ENCODE measurements at places on chromosomes 6 and 20.

DNA sequence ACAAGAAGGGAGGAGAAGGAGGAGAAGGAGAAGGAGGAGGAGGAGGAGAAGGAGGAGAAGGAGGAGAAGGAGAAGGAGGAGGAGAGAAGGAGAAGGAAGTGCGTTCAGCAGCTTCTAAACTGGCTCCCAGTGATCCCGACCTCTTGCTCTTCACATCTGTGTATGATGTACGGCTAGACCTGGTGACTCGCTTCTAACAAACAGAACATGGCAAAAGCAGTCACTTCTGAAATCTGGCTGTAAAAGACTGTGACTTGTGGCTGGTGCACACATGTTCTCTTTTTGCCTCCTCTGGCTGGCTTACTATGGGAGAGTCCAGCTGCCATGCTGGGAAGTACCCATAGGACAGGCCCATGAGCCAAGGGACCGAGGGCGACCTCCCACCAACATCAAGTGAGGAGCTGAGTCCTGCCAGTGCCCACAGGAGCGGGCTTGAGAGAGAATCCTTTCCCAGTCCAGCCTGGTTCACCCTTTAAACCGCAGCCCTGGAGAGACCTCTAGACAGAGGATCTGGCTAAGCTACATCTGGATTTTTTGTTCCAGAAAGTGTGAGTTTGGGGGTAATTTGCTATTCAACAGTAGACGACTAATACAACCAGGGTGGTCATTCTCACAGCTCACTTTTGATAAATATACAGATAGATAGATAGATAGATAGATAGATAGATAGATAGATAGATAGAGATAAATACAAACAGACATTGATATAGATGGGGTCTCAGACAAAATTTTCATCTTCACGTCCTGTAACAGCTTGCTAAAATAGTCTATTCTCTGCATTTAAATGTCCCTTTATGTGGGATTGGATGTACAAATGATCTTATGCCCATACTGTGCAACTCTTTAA, 42.3 kb downstream of the RPP40 start:
- H3K4me3 ChIP-seq: no peak overlapping the region
- peaks cover 3% of the 10 kb centered on the region for H3K36me3 ChIP-seq

GRCh38 chr20:35981969-35982368, 13.6 kb downstream of the CNBD2 start:
- no peaks in the 10 kb centered on the region for H3K36me3 ChIP-seq
- no peaks in the 10 kb centered on the region for H3K4me1 ChIP-seq

- no peaks in the 10 kb centered on the region for H3K27me3 ChIP-seq
- no peak for DNase-seq
- H3K4me3 ChIP-seq: no peak overlapping the region
These were observed 118.2 kb downstream of the TENT5A start for GRCh38 chr6:81634155-81634880.

- H3K4me3 ChIP-seq: no peak overlapping the region
- peak; percentile 39 for DNase-seq
- no peak overlapping the region for H3K27ac ChIP-seq
- H3K27me3 ChIP-seq: no peaks in the 10 kb centered on the region
- H3K36me3 ChIP-seq: no peaks in the 10 kb centered on the region
These were observed 179.7 kb downstream of the BCAS1 start for GRCh38 chr20:53890443-53891305.

DNA sequence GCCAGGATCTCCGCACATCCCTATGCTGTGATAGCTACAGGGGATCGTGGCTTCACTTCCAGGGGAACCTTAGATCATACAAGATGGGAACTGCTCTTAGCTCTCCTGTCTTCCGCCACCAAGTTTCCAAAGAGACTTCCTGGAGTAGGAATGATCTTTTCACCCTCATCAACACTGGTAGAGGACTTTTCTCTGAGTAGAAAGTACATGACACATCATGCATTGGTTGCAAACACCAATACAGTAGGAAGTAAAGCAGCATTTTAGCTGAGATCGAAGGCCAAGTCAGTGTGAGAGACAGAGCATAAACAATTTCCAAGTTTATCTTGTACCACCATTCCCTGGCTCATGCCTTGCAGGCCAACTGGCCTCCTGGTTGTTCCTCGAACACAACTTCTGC, 113.1 kb upstream of the NEDD9 start:
- H3K27ac ChIP-seq: no peak overlapping the region
- peaks cover 30% of the 10 kb centered on the region for H3K36me3 ChIP-seq
- H3K4me1 ChIP-seq: peaks cover 89% of the 10 kb centered on the region
- H3K27me3 ChIP-seq: no peaks in the 10 kb centered on the region
- no peak overlapping the region for H3K4me3 ChIP-seq
- DNase-seq: no peak

DNA sequence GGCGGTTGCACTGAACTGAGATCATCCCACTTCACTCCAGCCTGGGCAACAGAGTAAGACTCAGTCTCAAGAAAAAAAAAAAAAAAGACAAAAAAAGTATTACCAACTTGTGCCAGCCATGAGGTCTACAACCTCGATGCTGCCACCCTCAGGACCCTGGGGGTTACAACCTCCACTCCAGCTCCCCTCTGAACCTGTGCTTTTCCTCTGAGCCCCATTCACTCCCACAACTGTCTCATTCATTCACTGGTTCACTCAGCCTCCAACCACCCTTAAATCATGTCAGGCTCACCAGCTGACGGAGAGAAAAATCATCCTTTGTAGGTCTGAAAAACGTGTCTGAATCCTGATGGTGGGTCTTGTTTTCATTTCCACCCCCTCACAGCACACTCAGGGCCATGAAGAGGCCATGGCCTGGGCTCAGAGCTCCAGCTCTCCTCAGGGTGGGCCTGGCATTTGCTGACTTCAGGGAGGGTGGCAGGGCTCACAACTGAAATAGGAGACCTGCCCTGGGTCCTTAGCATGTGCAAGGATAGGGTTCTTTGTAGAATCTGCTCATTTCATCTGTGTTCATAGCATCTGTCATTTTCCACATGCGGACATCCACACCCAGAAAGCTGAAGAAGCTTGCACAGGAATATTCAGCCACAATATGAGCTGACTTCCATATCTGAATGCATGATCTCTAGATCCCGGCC, 1.9 kb upstream of the ULBP1 start:
- no peak overlapping the region for H3K4me3 ChIP-seq
- H3K27ac ChIP-seq: no peak overlapping the region
- H3K27me3 ChIP-seq: peaks cover 59% of the 10 kb centered on the region
- H3K4me1 ChIP-seq: peaks cover 19% of the 10 kb centered on the region

Data from activated naive CD4-positive, alpha-beta T cell treated with anti-CD3 and anti-CD28 coated beads for 36 hours (primary cell).